Progenitor cell of endocrine pancreas (in vitro differentiated cells): ENCODE measurements at places on chromosomes 7 and 10. TPM values are rescaled to one million over a fixed set of nuclear protein-coding genes. Genes with fewer than 3 reads are reported as not detected.

- DNase-seq, result no peak
Observed at GRCh38 chr10:74846958-74847357, 20.6 kb downstream of the KAT6B start.

GRCh38 chr10:73018632-73019031, 64.0 kb upstream of the PLA2G12B start:
- no peak for DNase-seq

DNA sequence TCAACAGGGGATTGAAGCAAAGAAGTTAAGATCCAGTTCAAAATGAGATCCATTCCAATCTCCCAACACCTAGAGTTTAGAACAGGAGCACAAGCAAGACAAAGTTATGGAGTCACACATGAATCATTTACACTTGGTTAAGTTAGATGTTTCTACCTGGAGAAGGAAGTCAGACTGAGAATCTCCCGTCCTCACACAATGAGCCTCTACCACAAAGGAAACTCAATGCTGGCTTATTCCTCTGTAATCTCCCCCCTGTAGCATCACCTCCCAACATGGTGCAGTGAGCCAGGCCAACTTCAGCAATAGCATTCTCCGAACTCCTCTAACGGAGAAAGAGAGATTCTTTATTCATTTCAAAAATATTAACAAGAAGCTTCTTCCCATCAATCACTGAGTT, 82.2 kb downstream of the ELMO1 start:
- DNase-seq, result no peak

DNA sequence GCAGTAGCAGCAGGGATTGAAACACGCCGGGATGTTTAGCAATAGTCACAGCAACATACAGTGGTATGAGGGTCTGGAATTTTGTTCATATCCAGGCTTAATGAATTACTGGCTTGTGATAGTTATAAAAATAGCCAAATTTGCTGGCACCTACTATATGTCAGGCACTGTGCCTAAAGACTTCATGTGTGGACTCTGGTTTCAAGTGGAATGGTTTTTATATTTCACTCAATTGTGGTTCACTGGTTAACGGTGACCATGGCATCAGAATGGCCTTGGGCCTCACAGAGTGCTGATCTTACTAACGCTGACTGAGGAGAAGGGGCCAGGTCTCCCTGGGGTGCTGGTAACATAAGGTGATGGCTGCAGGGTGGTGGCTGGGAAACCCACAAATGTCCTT, 55.7 kb downstream of the CELF2 start:
- no peak for DNase-seq

DNA sequence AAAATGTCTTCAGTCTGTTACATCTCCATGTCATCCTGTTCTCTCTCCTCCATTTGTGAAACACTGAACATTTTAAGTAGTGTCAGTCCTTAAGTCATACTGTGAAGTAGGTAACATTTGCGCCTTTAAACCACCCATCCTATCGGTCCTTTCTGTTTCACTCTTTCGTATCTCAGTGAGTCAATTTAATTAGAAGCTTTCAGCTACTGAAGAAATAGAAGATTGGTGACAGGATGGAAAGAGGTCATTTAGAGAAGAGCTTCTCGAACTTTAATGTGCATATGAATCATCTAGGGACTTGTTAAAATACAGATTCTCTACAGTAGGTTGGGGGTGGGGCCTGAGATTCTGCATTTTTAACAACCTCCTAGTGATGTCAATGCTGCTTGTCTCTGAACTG, 113.4 kb downstream of the SRI start:
- no peak for DNase-seq

DNA sequence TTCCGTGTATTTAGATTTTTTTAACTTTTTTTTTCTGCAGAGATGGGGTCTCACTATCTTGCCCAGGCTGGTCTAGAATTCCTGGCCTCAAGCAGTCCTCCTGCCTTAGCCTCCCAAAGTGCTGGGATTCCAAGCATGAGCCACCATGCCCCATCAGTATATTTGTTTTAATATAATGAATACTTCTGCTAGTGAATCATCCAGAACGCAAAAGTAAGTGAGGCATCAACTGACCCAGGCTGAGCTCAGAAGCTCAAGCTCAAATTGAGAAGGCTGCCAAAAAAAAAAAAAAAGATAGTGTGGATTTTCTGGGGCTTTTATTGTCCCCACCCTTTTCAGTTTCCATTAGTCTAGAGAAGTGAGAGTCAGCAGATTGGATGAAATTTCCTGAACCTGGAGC, 39.0 kb upstream of the TECTB start:
- DNase-seq, result no peak

DNA sequence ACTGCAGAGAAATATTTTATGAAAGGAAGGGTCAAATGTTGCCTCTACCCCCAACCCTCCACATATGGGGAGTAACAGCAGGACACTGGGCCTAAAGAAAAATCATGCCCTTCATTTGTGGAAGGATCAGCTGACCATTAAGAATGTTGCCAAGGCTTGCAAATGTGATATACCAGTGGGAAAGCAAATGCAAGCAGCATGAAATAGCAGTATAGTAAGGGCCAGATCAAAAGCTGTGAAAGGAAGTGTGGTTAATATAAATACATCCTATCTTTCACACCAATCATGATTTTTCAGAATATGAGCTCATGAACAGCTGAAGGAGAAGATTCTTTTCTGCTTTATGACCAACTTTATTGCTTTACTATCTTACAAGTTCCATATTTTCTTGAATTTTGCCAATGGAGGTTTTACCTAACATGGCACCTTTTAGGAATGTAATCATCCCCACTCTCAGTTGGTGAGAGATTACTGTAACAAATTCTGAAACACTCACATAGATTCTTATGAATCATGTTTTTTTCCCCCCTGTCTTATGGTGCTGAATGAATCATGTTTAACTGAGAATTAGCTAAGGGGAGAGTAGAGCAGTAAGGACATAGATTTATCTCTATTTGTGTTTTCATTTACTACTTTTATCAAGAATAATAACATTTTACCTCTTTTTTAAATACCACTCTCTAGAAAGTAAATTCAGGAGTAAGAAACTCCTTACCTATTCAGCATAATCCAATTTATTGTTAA, 12.1 kb upstream of the ATAD1 start:
- DNase-seq, result no peak

GRCh38 chr7:38368191-38368605, 94.8 kb upstream of the TARP start:
- peak; percentile 62 for DNase-seq

DNA sequence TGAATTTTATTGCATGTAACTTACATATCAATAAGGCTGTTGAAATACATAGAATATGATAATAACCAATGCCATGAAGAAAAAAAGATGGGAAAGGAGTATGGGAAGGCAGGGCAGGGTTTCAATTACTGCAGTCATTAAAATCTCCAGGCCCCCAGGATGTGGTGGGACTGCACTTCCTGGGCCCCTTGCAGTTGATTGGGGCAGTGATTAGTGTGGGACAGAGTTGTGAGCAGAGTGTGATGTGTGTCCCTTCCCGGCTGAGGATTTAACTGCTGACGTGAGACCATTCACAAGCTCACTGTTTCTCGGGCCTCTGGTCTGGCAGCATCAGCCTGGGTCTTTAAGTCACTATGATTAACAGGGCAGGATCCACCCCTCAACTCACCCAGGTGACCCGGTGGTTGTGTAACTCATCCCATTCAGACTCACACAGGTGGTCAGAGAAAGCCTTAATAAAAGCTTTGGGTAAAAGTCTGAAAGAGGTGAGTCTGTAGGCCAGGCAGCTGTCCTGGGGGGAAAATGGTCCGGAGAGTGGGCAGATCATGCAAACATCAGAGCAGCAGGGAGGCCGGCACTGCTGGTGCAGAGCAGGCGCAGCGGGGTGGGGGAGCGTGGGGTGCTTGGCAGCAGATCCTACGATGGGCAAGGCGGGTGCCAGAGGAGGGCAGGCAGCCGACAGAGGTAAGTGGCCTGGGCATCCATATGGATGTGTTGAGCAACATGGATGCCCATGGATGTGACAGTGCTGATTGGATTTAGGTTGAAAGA, 36.3 kb upstream of the WDFY4 start:
- no peak for DNase-seq

Gene LRRN3
- 1.6 and 1.7 TPM in 2 replicates for total RNA-seq

GRCh38 chr10:90777621-90778020, 80.2 kb downstream of the HTR7 start:
- DNase-seq, result no peak

GRCh38 chr10:88152728-88153133, 289.3 kb downstream of the PTEN start:
- no peak for DNase-seq

Gene TMEM229A
- 0.31 TPM in 1 of 2 replicates, not detected in the other for total RNA-seq

- DNase-seq, result no peak
Observed at GRCh38 chr7:139889186-139889871, 60.3 kb downstream of the TBXAS1 start.

- DNase-seq, result no peak
Observed at GRCh38 chr7:92631850-92632487, 41.8 kb upstream of the FAM133B start.

- DNase-seq, result no peak
Observed at GRCh38 chr7:63042730-63043511, 955.7 kb upstream of the ZNF722 start.

Gene PIK3AP1
- total RNA-seq, result 40.0 TPM in 2 replicates

Gene MYH16
- not detected in 2 replicates for total RNA-seq

DNA sequence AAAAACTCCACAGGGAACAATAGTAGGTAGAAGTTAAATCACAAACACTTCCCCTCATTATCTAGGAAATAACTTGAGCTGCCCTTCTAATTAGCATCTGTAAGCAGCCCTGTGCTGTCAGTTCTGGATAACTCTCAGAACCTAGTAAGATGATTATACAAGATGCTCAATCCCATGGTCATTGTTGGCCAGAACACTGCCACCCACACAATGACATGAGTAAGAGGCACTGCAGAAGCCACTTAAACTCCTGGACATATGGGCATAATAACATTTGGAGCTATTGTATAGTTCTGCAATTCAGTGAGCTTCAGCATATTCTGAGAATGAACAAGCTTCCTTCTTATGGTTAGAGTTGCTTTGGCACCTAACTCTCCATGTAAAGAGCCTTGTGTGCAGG, 153.8 kb downstream of the PLPP4 start:
- no peak for DNase-seq

- DNase-seq, result no peak
Observed at GRCh38 chr10:104574838-104575237, 66.3 kb upstream of the SORCS3 start.

Gene KDM7A
- total RNA-seq, result 11.3 and 13.8 TPM in 2 replicates

DNA sequence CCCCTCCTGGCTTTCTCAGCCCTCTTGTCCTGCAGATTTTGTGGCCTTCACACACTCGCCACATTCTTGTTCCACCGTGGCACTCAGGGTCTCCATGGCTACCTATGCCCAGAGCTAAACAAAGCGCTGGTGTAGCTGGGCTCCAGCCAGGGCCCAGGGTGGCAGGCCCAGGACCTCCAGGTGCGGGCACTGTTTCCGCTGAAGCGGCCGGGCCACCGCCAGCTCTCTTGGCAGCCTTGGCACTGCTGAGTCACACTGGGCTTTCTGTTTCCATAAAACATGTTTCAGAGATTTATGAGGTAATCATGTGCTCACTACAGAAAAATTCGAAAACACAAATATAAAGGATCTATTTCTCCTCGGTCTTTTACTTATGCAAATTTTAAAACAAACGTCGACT, 51.3 kb downstream of the AOC1 start:
- DNase-seq, result no peak

Gene RRP12
- total RNA-seq, result 33.5 and 36.6 TPM in 2 replicates

GRCh38 chr7:3879355-3880075, 578.5 kb downstream of the SDK1 start:
- DNase-seq, result no peak

Gene FAM25A
- total RNA-seq, result not detected in 2 replicates

GRCh38 chr10:86775056-86775869, 18.8 kb downstream of the BMPR1A start:
- no peak for DNase-seq

- peak; percentile 12 for DNase-seq
Observed at GRCh38 chr10:81696609-81697388, 178.2 kb upstream of the NRG3 start.

- DNase-seq, result no peak
Observed at GRCh38 chr7:7765422-7765821, 47.0 kb upstream of the RPA3 start.

Gene ADCY1
- 11.3 and 13.6 TPM in 2 replicates for total RNA-seq

Gene PPP1R9A
- total RNA-seq, result 55.2 and 57.2 TPM in 2 replicates

DNA sequence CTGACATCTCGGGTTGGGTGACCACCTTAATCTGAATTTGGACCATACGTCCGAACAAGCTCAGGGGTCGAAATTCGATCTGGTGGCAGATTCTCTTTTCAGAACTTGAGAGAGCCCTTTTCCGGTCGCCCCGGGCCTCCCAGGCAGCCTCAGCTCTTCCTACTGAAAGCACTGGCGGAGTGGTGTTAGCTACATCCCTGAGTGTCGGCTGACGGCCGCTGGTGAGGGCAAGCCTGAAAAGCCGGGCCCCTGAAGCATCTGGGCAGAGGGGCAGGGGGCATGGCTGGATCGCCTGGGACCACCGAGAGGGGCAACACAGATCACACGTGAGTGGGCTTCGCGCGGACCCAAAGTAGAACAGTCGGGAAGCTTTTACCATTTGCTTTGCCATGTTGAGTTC, 116.1 kb downstream of the SMURF1 start:
- no peak for DNase-seq

DNA sequence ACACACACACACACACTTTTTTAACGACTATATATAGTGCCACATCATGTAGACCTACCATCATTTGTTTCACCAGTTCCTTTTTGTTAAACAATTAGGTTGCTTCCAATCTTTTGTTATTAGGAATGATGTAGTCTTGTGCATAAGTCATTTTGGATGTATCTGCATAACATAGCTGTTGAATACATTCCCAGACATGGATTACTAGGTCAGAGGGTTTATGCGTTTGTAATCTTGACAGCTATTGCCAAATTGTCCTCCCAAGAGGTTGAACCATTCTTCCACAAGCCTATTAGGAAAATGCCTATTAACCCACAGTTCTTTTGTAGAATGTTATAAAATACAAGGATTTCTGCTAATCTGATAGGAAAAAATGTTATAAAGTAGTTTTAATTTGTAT, 87.3 kb downstream of the PALS2 start:
- DNase-seq, result no peak

DNA sequence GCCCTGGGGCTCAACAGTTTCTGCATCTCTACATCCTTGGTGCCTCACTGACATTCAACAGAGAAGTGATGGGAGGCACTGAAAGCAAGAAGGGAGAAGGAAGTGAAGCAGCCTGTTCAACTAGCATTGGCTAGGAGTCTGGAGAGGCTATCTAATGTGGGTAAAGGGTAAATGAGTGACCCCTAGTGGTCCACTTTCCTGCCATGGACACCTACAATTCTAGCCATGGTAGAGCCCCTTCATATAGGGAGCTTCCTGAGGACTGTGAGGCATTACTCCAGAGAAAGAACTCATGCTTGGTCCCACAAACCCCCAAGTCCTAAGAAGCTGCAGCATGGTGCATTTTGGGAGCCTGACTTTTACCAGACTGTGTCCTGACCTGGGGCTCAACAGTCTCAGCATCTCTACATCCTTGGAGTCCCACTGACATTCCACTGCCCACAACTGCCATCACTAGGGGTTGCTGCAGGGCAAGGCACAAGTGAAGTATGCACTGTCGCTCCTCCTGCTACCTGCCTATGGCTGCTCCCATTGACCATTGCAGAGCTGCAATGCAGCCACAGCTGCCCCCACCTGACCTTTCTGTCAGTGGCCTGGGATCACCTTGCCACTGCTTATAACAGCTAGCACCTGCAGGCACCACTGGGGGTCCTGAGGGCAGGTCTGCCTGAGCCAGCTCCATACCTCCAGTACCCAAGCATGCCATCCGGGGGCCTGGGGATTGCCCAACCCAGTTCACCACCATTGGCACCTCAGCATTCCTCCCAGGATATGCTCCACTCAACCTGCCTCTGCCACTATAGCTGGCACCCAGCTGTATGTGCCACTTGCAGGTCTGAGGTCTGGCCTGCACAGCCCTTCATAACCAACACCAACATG, 44.1 kb upstream of the CDK6 start:
- DNase-seq, result no peak

GRCh38 chr10:31952066-31952465, 23.4 kb upstream of the ARHGAP12 start:
- no peak for DNase-seq

Gene IQUB
- 2.0 and 2.5 TPM in 2 replicates for total RNA-seq
